Activated T-cell treated with anti-CD3 and anti-CD28 coated beads for 1 hour (primary cell): ENCODE measurements at places on chromosomes 2 and 18.
A peak's percentile ranks its signal among the peaks of the same experiment; 100 is the strongest.

DNA sequence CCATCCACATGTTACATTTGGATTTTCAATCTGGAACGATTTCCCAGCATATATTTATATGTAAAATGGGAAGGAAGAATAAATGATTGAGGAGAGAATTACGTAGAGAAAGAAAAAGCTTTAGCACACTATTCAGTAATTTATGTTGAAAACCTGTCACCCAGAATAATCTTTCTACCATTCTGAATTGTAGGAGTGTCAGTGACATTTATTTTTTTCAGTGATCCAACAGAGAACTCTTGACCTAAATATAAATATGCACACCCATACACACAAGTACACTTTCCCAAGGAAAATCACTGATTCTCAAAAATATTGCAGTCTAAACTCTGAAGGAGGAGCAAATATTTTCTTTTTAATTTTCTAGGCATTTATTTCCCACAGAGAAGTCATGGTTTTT lies 140.2 kb upstream of the LRP1B start:
- no peak for DNase-seq

GRCh38 chr2:43159797-43160196 lies 66.6 kb downstream of the ZFP36L2 start:
- DNase-seq: no peak

GRCh38 chr2:170806548-170806947 lies 10.1 kb upstream of the GAD1 start:
- no peak for DNase-seq

DNA sequence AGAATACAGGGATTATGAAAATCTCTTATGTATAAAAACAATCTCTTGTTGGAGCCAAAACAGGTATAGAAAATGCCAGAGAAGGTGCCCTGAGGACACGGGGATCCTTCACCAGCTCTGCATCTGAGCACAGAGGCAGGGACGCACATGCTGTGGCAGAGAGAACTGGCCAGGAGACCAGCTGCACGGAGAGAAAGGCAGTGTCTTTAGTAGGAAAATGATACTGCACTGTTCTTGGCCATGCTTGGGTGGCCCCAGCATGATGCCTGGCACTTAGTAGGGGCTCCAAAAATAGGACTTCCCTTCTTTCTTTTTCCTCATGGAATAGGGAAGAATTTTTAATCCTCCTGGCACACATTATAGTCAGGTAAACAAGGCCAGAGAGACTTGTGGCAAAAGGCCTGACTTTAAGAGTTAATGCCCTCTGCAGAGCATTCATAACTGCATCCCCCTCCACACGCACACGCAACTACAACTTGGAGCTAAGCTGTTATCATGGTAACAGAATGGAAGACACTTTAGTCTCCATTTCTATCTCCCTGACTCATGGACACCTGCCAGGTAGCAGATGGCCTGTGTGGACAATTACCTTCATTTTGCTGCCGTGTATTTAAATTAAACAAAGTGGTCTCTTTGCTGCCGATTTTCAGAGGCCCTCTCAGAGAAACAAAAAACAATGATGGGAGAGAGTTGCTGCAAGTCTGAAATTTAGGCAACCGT lies 59.7 kb upstream of the DNMT3A start:
- no peak for DNase-seq

GRCh38 chr2:239689985-239690384 lies 289.2 kb upstream of the HDAC4 start:
- DNase-seq: no peak

DNA sequence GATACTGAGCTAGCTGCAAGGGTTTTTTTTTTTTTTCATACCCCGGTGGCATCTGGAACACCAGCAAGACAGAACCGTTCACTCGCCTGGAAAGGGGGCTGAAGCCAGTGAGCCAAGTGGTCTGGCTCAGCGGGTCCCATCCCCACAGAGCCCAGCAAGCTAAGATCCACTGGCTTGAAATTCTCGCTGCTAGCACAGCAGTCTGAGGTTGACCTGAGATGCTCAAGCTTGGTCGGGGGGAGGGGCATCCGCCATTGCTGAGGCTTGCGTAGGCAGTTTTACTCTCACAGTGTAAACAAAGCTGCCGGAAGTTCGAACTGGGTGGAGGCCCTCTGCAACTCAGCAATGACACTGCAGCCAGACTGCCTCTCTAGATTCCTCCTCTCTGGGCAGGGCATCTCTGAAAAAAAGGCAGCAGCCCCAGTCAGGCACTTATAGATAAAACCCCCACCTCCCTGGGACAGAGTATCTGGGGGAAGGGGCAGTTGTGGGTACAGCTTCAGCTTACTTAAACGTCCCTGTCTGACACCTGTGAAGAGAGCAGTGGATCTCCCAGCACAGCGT lies 5.1 kb upstream of the MIB1 start:
- peak; percentile 22 for DNase-seq

GRCh38 chr18:74899554-74899953 lies 301.9 kb downstream of the ZNF407 start:
- no peak for DNase-seq

DNA sequence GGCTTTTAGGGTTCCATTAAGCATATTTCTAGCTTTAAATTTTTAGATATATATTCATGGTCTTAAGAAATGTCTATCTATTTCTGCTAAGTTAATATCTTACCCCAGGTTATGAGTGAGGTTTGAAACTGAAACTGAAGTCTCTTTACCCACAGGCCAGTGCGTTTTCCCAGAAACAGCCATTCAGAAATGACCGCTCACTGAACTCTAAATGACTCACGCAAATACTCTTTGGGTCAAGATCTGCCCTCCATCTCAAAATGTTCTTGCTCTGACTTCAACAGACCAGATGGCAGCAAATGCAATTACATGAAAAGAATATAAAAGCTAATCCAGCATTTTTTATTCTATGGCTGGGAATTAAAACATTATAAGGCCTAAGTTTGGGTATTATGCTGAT lies 315.2 kb downstream of the TDRD15 start:
- DNase-seq: no peak

DNA sequence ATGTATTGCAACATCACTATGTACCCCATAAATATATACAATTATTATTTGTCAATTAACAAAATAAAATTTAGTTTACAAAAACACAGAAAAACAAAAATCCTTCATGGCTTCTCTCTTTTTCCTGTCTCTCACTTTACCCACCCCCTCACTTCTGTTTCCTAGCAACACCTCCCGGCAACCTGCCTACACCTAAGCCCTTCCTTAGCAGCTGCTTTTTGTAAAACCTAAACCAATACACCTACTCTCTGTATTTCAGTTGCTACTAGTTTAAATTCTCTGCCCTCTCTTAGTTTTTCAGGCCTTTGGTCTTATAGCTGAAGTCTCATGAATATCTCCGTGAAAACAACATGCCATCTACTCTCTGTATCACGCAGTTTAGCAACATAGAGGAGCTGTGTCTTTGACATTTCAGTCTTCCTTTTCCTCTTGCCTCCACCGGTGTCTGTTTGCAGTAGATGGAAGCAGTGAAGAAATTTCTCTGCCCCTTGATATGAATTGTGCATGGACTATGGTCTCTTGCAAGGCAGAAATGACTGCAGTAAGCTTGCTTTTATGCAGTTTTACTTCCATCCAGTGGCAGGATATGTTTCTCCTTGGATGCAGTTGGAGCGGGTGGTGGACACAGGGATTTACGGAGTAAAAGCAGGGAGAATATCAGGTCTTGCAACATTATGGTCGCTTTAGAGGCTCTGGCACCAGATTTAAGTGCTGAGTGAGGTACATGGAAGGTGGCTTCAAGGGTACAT lies 42.0 kb upstream of the ZDBF2 start:
- DNase-seq: no peak

- no peak for DNase-seq
These were observed 44.4 kb upstream of the MGAT4A start for GRCh38 chr2:98775146-98775986.

- no peak for DNase-seq
These were observed 156.1 kb upstream of the CYRIA start for GRCh38 chr2:16821692-16822091.

DNA sequence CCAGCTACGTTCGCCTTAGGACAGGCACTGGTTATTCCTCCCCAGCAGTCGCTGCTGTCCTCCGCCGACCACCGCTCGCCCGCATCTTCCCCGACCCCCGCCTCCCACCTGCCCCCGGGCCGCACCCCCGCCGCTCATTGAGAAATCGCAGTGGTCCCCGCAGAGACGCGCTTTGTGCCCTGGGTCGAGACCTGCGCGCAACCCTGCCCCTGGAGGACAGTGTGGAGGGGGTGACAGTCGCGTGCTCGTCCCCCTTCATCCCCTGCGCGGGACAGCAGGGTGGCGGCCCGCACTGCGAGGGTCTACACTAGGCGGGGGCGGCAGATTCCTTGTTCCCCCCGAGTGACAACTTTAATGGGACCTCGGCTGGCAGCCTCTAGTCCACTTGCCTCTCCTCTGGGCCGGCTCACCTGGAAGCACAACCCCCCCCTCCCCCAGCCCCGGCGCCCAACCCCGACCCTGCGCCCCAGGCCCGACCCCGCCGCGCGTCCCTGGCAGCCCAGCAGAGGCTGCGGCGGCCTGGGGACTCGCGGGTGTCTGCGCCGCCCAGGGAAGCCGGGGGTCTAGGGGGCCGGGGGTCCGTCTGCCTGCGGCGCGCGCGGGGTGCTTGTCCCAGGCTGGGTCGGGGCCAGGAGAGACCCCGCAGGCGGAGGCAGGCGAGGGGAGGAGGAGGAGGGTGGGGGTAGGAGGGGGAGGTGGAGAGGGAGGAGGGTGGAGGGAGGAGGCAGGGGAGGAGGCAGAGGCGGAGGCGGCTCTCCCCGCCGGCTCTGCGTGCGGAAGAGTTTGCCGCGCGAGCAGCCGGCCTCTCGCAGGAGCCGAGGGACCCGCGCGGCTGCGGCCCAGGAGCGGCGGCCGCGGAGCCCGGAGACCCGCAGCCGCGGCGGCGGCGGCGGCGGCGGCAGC lies at the start of gene NPAS2:
NPAS2 (plus strand) TSS at position 770 of the 903 bp plus-strand sequence. CDS start 84,616 bp downstream, outside the sequence.
- peak; percentile 9 for DNase-seq

- no peak for DNase-seq
These were observed 1.5 kb upstream of the PELI1 start for GRCh38 chr2:64145714-64146113.

DNA sequence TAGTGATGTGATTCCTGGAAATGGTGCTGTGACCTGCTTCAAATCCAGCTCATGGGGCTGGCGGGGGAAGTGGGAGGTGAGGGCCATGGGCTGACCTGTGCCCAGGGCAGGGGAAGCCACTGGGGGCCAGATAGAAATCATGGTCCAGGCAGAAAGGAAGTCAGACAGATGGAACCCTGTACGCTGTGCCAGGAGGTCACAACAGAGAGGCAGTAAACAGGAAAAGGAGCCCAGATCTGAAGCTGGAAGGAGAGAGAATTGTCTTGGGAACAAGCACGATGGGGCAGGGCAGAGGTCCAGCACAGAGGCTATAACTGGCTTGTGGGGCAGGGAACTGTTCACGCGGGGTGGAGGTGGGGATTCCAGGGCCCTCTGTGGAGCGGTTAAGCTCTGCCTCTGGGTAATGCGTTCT lies 76.0 kb downstream of the RNF144A start:
- DNase-seq: no peak

GRCh38 chr18:75157851-75158250 lies 51.1 kb downstream of the PTGR3 start:
- no peak for DNase-seq

DNA sequence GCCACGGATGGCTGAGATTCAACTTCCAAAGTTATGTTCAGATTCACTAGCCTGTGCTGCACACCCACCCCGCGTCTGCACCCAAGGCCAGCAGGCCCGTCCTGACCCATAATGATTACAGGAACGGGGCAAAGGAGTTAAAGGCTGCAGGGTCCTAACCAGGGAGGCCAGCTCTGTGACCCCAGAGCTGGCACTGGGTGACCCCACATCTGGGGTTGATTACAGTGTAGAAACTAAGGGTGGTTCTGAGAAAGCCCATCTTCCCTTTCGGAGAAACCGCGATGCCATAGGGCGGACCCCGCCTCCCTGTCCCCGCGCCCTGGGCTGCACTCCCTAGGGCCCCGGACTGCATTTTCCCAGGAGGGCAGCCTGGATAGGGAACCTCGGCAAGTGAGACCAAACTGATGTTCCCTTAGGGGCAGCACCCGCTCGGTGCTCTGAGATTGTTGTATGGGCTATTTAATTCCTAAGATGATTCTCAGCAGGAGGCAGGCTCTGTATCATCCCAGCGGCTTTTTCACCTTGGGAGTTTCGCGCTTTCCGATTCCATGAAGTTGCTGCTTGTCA lies 2.2 kb upstream of the GPR148 start:
- DNase-seq: no peak

DNA sequence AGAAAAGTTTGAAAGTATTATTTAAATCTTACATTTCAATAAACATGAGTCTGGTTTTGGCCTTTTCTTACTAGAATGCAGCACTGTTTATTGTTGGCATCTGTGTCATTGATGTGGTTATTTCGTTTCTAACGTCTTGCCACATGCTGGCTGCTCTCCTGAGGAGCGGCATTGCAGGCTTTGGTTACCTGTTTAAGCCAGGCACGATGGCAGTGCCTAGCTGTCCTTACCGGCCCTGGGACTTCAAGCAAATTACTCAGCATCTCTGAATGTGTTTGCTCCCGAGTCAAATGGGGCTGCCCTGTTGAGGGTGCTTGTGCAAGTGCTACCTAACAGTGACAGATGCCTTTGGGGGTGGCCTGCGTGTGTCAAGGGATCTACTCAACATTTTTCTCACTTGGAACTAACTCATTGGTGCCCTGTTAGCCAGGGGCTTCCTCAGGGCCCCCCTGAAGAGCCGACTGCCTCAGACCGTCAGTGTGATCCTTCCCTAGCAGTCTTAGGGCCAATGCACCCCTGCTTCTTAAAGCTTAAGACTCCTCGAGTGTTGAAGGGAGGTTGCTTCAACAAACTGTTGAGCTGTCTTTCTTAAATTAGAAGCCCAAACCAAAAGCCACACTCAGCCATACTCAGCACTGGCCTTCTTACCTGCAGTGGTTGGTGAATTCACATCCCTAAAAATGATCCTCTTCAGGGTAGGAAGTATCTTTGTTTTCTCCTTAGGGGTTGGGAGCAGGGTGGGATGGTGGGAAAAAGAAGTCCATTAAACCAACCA lies 151.5 kb downstream of the NCK2 start:
- DNase-seq: no peak

- no peak for DNase-seq
These were observed 40.2 kb downstream of the MBP start for GRCh38 chr18:77092104-77093066.

DNA sequence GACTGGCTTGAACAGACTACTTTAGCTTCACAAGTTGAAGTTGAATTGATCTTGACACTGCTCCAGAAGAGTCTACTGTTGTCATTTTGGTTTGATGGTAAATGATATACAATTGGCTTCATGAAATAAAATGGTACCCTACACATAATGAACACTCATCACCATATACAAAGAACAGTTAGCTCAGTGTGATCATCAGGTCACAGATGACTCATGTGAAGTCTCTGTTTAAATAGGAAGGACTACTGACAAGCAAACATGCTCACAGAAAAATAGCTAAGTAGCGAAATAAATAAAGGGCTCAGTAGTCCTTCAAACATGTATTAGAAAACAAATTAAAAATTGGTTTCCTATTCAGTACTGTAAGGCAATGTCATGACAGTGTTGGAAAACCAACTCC lies 96.2 kb downstream of the MEIS1 start:
- DNase-seq: no peak

- no peak for DNase-seq
These were observed 44.0 kb downstream of the MYL12B start for GRCh38 chr18:3305933-3306332.

GRCh38 chr2:33118651-33119050 lies 171.9 kb downstream of the LTBP1 start:
- no peak for DNase-seq
